ENCODE measurements at places on chromosomes 3 and 15.

GRCh38 chr3:59777667-59778077 is 727.8 kb upstream of the CFAP20DC start:
- no peak for DNase-seq

GRCh38 chr15:78060232-78060631 is 17.3 kb downstream of the TBC1D2B start:
- DNase-seq, result no peak

GRCh38 chr15:83476066-83476465 is 28.9 kb downstream of the SH3GL3 start:
- no peak for DNase-seq

DNA sequence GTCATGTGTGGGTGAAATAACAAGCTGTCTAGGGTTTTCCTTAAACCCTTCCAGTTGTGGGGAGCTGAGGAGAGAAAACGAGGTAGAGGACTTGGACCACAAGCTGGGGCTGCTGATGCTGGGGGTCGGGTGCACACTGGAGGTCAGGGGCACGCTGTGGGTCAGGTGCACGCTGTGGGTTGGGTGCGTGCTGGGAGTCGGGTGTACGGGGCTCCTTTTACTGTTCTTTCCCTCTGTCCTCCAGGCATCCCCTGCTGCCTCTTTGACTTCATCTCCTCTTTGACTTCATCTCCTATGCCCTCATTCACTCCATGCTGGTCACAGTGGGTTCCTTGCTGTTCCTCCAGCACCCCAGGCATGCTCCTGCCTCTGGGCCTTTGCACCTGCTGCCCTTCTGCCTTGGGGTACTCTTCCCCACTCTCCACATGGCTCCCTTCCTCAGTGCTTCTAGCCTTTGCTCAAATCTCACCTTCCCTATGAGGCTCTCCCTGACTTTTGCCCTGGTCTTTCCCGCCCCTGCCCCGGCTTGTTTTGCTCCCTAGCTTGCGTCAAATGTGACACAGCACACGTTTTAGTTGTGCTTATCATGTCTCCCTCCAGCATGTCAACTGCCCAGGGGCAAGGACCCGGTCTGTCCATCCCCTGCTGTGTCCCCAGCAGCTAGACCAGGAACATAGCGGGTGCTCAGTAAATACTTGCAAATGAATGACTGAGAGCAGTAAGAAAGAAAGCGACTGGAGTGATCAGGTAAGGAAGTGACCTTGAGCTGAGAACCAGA is 45.4 kb downstream of the WNT7A start:
- DNase-seq, result no peak

DNA sequence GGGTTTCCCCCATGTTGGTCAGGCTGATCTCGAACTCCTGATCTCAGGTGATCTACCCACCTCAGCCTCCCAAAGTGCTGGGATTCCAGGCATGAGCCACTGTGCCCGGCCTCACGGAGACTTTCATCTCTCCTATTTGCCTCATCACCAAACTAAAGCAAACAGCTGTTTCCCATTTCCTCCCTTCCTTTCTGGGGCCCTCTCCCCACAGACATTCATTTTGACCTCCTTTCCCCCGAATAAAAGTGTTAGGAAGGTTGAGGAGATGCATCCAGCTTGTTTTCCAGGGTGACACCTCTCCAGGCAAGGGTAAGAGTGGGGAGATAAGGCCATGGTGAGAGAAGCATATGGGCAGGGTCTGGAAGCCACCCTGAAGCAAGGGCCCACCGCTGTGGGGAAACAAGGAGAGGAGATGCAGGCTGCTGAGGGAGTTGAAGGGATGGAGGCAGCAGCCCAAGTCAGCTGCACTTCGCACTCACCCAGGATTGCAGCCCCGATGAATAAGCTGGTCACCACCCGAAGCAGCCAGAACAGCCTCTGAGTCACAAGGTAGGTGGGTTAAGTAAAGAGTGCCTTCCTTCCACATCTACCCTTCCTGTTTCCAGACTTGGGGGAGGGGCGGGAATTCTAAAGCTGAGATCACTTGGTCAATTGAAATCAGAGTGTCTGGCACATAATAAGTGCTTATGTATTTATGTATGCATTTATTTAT is 7.7 kb downstream of the DUOXA2 start:
- DNase-seq, result no peak

GRCh38 chr3:14410106-14410502 is 7.7 kb downstream of the SLC6A6 start:
- DNase-seq, result no peak

DNA sequence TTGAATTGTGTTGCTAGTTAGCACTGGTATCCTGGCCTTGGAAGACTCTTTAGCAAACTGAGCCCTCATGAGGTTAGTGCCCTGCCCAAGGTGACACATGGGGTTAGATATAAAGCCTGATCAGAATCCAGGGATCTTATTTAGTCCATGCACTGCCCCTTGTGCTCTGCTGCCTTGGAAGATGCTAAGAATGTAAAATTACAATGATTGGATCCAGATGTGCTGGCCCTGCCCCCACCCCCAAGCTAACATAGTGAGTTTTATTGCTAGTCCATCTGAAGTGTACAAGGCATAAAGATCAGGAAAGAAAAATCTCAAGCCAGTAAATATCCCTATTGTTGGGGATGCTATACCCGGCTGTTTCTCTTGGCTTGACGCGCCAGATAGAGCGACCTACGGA is 248.1 kb upstream of the C2CD4B start:
- no peak for DNase-seq

GRCh38 chr3:195805181-195805580 is 6.5 kb downstream of the MUC4 start:
- no peak for DNase-seq

- DNase-seq, result no peak
Observed at GRCh38 chr3:4042869-4043268, 243.6 kb downstream of the LRRN1 start.

DNA sequence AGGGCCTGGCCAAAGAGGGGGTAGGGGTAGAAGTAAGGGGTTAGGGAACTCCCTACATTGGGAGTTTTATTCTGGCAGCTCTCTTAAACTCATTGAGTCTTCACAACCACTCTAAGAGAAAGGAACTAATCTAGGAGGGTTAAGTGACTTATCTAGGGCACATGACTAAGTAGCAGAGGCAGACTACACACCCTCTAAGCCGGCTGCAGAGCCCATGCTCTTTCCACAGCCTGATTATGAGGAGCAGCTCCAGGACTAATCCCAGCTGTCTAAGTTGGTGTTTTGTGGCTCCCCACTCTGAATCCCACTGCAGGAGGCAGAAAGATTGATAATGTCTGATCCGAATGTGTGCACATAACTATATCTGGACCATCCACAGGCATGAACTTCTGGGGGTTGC is 374.6 kb downstream of the EPHB1 start:
- no peak for DNase-seq

- DNase-seq, result no peak
Observed at GRCh38 chr3:146403792-146404191, 65.6 kb downstream of the PLSCR2 start.

DNA sequence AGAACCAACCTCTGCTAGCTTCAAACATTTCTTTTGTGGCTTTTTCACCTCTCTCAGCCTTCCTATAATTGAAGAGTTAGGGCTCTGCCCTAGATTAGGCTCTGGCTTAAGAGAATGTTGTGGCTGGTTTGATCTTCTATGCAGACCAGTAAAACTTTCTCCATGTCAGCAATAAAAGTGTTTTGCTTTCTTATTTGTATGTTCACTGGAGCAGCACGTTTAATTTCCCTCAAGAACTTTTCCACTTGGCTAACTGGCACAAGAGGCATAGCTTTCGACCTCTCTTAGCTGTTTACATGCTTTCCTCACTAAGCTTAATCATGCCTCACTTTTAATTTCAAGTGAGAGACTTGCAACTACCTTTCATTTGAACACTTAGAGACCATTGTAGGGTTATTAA is 964.7 kb downstream of the ROBO2 start:
- DNase-seq, result no peak

DNA sequence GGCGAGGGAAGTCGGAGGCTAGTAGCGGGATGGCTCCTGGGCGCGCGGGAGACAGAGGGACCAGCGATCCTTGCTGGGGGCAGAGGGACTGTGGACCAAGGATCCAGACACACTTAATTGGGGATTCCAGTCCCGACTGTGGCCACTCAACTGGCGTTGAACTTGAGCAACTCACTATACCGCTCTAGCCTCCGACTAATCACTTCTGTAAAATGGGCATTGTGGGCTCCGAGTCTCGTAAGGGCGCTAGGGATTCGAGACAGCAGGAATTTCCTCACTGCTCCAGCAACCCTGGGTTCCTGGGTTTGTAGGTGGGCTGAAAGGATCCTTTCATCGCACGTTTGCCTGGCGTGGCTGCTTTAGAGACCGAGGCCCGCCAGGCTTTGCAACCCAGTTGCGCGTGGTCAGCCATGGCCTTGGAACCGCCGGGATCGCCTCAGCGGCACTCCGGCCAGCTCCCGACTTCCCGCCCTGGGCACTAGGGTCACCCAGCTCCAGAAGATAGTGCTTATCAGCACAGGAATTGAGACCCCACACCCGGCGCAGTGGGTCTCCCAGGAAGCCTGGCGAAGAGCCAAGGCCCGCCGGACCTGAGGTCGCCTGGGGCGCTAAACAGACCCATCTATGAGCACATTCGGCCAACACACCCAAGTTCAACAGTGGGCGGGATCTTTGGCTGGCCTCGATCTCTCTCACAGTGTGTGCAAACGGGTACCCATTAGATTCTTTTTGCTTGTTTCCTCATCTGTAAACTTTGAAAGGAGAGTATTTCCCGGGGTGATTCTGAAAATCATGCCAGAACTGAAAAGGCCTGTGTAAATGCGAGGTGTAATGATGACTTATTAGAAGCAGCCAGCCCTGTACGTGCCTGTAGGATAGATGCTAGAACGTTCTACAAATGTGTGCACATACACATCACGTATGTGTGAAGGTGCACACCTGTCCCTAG is 9.9 kb downstream of the FOXL2 start:
- no peak for DNase-seq

GRCh38 chr3:81592101-81592500 is 169.3 kb downstream of the GBE1 start:
- no peak for DNase-seq

DNA sequence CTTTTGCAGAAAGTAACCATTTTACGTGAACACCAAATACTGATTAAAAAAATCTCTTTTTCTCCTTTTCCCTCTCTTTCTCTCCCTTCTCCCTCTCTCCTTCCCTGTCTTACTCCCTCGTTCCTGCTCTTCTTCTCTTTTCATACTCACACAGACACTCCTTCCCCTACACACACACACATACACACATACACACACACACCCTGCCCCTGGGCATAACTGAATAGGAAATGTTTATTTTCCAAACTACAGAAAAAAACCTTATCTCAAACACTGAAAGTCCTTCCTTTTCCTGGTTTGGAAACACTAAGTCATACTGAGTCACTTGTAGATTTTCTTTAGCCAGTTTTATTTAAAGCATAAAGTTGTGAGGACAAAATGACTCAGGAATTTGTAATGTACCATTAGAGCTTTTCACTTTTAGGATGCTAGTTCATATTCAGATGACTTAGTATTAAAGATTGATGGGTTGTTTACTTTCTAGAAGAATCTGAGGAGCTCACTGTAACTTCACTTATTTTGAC is 62.4 kb downstream of the MBNL1 start:
- no peak for DNase-seq

DNA sequence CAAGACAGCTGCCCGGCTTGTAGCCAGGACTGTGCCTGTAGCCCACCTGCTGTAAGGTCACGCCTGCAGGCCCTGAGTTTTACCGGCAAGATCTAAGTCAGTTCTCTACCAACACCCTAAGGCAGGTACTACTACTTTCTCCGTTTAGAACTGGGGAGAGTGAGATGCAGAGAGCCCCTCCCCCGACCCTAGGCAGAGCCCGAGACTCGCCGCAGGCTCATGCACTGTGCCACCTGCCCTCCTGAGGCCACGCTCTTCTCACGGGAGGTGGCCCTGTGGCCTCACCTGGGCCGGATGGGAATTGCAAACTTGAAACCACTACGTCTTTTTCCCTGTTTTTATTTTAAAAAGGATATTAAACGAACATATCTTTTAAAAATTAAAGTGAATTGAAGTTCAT is 36.9 kb upstream of the PCSK6 start:
- DNase-seq, result no peak

- DNase-seq, result no peak
Observed at GRCh38 chr3:37279236-37279635, 104.9 kb upstream of the LRRFIP2 start.

DNA sequence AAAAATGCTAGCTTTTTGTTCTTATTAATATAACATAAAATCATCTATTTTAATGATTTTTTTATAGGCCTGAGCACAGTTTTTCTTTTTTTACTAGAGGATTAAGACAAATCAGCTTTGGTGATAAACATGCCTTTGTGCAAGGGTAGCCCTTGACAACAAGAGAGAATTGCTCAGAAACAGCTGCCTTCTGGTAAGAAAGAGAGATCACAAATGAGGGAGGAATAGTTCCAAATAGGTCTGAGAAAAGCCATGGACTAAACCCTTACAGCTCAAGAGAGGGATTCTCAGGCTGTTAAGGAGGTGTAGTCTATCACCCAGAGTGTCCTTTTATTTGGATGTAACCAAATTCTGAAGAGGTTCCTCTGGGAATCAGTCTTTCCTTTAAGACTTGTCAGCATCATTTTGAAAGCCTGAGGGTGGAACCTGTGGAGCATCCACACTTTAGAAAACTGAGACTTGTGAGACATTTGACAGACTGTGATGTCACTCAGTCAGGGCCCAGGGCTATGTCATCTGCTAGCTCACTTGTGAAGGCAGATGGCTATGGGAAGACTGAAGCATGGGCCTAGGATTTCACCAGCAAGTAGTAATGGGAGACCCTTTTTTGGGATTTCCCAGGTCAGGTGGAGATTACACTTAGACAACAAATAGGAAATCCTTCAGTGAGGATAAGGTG is 102.9 kb upstream of the KCNAB1 start:
- DNase-seq, result no peak

DNA sequence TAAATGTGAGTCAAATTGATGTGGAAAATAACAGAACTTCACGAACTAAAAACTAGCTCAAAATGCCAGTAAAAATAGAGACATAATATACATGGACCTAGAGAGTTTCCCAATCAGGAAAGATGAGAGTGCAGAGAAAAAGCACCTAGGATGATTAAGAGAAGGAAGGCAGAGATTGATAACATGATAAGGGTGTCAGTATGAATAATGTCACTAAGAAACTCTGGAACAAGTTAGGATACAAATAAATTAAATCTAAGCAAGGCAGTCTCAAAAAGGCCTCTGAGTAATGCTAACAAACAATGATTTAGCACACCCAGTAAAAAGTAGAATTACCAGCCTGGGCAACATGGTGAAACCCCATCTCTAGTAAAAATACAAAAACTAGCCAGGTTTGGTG is 304.7 kb upstream of the DPPA4 start:
- no peak for DNase-seq

- DNase-seq, result no peak
Observed at GRCh38 chr3:72234391-72234790, 449.4 kb upstream of the PROK2 start.

GRCh38 chr3:14208977-14209394 is 30.4 kb downstream of the LSM3 start:
- no peak for DNase-seq

GRCh38 chr15:77507911-77508310 is 87.2 kb downstream of the HMG20A start:
- no peak for DNase-seq

- no peak for DNase-seq
Observed at GRCh38 chr3:193148688-193149473, 92.1 kb upstream of the PLAAT1 start.
